Muscle of leg (tissue), 16 donors: ENCODE measurements at places on chromosomes 2 and 18. TPM values are rescaled to one million over a fixed set of nuclear protein-coding genes. Genes with fewer than 3 reads are reported as not detected.
A peak's percentile ranks its signal among the peaks of the same experiment; 100 is the strongest.

DNA sequence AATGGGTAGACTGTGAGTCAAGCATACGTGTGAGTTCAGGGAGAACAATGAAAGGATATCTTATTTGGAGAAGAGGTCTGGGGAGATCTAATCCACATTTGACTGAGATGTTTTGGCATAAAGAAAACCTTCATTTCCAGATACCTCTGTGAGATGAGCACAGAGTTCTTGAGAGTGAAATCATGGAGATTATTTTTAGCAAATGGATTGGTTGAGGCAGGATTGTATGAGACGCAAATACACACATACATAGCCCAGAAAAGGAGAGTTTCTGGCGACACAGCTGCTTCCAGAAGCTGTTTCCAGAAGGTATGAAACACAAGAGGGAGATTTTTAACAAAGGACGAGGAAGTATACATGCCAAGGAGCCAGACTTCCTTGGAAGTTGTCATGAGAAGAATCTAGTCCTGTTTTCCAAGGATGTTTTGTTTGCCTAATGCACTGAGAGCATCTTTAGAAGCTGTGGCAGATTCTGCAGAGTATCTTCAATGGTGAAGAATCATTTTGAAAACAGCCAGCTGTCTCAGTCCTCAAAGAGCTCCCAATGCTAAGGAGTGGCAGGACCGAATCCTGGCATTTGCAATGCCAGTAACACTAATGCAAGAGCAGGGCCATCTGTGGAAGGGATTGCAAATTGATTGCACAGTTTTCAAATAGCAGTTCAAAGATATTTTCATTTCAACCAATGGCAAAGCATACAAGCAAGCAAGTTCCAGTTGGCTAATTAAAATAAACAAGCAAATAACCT is 177.2 kb downstream of the SETBP1 start:
- peak; percentile 49 for DNase-seq

- DNase-seq = no peak
Measured at GRCh38 chr2:99256677-99257076, 1.2 kb upstream of the LYG2 start.

GRCh38 chr2:205176546-205176945 is 505.8 kb upstream of the NRP2 start:
- no peak for DNase-seq

DNA sequence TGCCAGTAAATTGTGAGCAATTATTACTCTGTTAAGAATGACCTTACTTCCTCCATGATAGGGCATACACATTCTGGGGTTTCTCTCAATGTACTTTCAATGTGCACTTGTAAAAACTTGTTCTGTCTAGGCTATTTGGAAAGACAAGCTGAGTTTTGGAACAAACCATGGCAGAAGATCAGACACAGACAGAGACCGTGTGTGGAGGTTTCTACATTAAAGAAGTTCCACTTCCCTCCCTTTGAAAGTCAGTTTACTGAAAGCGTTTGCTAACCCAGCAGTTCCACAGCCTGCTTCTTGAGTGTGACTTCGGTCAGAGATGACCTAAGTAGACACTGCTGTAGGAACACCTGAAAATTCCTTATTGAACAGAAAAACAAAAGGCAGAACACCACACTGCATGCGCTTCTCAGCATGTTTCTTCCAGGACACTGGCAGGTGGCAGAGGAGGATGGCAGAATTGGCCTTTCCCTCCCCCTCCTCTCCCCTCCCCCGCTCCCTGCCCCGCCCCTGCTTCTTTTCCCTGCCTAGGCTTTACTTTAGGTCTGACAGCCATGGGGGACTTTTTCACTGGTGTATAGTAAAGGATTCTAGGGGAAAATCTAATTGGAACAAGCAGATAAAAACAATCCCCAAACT is 109.8 kb downstream of the NOL10 start:
- DNase-seq = peak; percentile 56

DNA sequence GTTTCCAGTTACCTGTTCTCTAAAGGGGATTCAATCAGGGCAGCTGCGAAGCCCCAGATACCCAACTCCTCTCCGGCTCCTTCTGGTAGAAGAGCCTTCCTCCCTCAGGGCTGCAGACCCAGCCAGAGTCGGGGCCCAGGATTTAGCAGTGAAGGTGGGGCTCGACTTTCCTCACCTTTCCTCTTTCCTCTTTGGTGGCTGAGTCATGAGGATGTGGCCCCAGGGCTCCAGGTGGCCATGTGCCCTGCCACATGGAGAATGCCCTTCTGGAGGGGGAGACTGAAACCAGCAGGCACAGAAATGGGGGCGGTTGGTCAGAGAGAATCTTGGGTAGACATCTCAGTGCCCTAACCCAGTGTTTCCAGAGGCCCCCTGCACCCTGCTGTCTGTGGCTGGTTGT is 402.6 kb downstream of the NBAS start:
- no peak for DNase-seq

GRCh38 chr18:22934789-22935188 is 1.7 kb downstream of the RBBP8 start:
- DNase-seq = no peak

- DNase-seq = no peak
Measured at GRCh38 chr2:172962824-172963223, 112.8 kb upstream of the MAP3K20 start.

DNA sequence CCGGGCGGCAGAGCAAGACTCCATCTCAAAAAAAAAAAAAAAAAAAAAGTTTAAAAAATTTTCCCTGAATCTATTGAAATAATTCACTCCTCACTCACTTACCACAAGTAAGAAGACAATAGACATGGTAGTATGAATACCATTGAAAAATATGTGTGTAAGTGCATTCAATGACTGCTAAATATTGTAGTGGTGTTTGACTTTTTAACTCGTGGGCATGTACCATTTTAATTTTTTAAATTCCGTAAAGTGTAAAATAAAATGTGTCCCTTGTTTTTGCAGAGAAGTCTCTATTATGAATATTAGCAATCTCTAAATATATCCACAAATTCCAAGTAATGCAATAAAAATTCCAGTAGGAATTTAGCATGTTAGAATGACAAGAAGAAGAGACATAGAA is 134.1 kb downstream of the COPS8 start:
- DNase-seq = no peak

GRCh38 chr2:202317080-202317857 is 51.7 kb downstream of the NOP58 start:
- DNase-seq = peak; percentile 93

DNA sequence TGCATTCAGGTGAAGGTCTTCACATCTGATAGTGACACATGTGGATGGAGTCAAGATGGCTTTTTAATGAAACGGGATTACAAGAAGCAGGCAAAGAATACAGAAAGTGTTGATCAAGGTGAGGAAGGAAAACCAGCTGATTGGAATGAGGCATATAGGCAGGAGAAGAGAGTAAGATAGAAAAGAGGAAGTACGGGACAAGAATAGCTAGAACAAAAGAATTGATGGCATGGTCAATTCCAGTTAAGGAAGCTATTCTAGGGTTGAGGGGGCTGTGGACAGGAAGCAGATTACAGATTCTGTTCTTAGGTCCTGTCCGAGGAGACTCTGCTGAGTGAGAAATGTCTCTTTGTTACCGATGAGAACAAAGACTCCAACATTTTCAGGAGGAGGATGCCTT is 13.2 kb upstream of the NCK2 start:
- DNase-seq = peak; percentile 17

- DNase-seq = peak; percentile 67
Measured at GRCh38 chr2:50103442-50103841, 928.5 kb downstream of the NRXN1 start.

GRCh38 chr2:210620456-210620855 is 64.1 kb downstream of the CPS1 start:
- no peak for DNase-seq

- DNase-seq = no peak
Measured at GRCh38 chr18:70431203-70431624, 142.4 kb downstream of the SOCS6 start.

DNA sequence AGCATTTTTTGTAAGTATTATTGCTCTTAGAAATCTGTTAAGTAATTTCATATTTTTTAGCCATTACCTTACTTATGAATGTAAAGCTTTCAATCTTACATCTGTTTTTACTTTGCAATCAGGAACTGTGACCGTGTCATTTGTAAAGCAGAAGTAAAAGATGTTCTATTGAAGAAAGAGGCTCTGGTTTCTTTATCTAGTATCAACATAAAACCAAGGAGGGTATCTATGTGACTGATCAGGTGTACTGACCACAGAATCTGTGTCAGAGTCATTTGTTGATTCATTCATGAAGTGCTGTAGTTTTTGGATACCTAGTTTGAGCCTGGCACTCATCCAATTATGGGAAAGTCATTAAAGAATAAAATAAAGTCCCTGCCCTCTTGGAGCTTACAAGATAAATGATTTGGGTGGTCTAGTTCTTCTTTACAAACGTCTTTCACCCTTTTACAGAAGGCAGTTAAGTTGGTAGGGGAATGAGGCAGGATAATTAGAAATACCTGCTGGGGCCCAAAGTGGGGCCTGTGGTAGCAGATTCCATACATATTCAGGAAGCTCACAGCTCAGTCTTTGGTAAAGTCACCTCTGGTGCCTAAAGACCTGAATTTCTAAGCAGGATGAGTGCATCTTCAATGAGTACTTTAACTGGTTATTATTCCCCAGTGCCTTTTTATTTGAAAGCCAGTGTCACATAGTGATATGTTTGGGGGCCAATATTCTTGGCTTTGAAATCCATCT is 260.6 kb upstream of the NT5C1B start:
- peak; percentile 13 for DNase-seq

DNA sequence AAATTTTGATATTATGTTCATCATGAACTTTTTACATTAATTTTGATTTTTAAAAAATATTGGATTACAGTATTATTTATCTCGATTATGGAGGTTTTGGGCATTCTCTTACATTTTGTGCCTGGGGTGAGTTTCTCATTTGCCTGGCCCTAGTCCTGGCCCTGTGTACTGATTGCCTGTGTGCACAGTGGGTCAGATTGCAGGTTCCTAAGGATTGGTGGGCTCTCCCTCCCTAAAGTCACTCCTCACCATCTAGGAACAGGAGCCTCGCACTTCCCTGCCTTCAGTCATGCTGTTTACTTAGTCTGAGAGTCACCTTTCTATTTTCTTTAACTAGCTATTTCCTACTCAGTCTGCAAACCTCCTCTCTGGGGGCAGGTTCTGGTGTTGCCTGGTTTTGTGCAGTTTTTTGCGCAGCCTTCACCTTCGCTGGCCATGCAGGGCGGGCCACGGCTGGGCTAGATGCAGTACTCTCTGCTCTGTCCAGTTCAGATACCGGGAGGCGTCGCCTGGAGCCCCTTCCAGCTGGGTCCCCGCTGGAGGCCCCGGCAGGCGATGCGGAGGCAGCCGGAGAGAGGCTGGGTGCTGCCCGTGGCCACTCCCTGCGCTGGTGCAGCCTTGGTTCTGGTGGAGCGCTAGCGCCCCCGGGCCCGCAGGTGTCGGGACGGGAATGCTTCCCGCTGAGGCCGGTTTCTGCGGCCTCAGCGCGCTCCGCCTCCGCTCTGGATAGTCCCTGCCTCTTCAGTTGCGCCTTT is 23.3 kb upstream of the MC5R start:
- DNase-seq = peak; percentile 81

DNA sequence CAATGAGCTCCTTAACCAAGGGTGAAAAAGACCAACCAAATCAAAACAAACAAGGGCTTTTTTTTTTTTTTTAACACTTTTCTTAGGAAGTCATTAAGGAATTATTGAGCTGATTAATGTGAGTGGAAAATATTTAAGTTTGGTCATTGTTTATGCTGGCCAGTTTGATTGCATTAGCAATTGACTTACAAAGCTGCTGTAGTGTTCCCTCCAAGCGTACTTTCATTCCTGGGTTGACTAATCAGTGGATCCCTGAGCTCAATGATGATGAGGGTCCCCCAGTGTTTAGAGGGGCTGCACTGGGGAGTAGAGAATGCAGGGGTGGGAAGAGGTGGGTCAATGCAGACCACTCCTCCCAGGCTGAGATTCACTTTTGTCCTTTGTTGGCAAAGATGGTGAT is 119.3 kb downstream of the PRKCE start:
- no peak for DNase-seq

GRCh38 chr2:144469798-144470197 is 50.1 kb downstream of the ZEB2 start:
- no peak for DNase-seq

C2orf80 gene
- total RNA-seq = not detected

SLC9A4 gene
- total RNA-seq = 0.04 TPM

DSG3 gene
- not detected for total RNA-seq

GALNT3 gene
- total RNA-seq = 0.49 TPM

PARD3B gene
- 15.3 TPM for total RNA-seq

EML6 gene
- 18.8 TPM for total RNA-seq

CLIP4 gene
- total RNA-seq = 18.7 TPM

C1QL2 gene
- not detected for total RNA-seq

LRRC30 gene
- total RNA-seq = 6.5 TPM

LYG2 gene
- total RNA-seq = not detected

MTLN gene
- total RNA-seq = 106 TPM

CHRND gene
- total RNA-seq = 83.7 TPM

MDH1B gene
- 0.40 TPM for total RNA-seq

POTEI gene
- not detected for total RNA-seq

CHRNA1 gene
- total RNA-seq = 94.9 TPM

REG3G gene
- total RNA-seq = not detected

UGT1A4 gene
- total RNA-seq = not detected

IL1B gene
- total RNA-seq = 0.18 TPM
